GM12864 (cell line): ENCODE measurements at places on chromosomes 16 and 17.

DNA sequence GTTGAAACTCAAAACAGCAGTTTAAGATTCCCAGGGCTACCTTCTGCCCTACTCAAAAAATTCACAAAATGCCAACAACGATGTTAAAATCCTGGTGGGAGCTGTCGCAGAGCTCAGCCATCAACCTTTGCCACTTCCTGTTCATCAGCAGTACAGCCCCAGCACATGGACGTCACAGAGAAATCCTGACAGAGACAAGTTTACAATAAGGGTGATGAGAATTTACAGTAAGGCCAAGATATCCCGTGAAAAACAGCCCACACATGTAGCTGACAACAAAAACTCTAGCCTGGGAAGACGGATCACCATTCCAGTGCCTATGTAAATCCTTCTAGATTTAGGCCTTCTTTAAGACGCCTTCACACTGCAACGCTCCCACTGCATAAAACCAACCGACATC lies 18.8 kb downstream of the USP22 start:
- no peak for DNase-seq

DNA sequence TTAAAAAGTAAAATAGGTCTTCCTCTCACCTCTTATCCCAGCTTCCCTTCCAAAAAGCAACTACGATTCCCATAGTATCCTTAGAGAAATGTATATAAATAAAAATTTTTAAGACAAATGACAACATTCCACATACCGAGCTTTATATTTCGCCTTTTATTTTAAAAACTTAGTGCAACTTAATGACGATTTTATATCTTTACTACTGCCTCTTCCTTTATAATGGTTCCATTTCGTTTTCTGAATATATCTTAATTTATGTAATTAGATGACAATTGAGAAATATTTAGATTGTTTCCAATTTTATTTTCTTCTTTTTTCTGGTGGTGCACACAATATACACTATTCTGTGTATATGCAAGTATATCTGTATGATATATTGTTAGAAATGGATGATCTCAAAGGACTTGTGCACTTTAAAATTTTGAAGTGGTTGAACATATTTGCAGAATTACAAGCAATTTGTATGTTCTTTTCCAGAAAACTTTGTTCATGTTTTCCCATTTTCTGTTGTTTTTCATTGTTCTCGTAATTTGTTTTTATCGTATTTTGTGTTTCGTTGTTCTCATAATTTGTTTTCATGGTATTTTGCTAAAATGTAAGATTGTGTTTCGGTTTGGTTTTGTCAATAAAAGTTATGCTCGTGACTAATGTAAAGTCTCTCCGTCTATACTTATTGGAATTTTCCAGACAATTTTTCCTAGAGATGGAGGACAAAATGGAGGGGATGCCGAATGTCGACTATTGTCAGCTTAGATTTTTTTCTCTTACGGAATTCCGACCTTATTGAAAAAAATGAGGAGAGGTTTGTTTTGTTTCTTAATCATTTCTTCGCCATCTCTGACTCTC lies 20.4 kb upstream of the HOXB13 start:
- DNase-seq, result no peak

GRCh38 chr16:69845181-69845580 lies 83.0 kb downstream of the WWP2 start:
- no peak for DNase-seq

GRCh38 chr17:35743626-35744328 lies 9.3 kb downstream of the GAS2L2 start:
- DNase-seq, result no peak
